ENCODE measurements at places on chromosomes 1 and 21.
A peak's percentile ranks its signal among the peaks of the same experiment; 100 is the strongest.

DNA sequence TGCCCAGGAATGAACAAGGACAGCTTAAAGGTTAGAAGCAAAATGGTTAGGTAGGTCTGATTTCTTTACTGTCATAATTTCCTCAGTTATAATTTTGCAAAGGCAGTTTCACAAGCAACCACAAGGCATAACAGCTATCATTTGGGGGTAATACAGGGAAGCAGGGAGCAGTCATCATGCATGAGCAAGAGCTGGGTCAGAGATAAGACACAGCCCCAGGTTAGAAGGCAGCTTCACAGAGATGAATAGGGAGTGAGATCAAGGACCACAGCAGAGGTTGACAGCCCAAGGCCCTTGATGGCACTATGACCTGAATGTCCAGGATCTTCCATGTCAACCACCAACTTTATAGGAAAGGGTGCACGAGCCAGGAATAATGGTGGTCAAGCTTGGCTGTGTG, 9.0 kb upstream of the CSRP1 start:
- no peak for DNase-seq

- peak; percentile 97 for DNase-seq
Measured at GRCh38 chr1:220879076-220879508, at the start of gene HLX. Gene HLX (plus strand): TSS chr1:220879443. CDS start chr1:220879858, 415 bp downstream.

DNA sequence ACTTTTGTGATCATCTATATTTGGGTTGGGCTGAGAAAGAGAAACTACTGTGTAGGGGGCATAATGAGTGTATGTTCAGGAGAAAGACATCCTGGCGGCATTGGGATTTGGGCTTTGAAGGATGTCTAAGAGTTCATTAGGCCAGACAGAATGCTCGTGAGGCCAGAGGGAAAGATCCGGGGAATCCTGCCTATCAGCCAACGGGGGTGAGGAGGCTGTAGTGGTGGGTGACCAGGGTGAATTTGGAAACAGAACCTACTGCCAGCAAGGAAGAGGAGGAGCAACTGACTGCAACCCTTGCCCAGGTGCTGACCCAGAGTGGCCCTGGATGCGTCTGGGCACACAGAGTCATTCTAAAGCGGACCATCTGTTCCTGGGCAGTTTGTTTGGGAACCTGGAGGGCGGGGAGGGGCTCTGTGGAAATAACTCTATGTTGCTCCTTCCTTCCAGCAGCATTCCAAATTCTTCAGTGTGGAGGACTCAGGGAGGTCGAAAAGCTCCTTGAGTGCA, 56.9 kb upstream of the ECE1 start:
- no peak for DNase-seq

- no peak for DNase-seq
Measured at GRCh38 chr1:246182149-246182851, 324.8 kb downstream of the SMYD3 start.

- no peak for DNase-seq
Measured at GRCh38 chr1:85450832-85451231, 14.1 kb downstream of the DDAH1 start.

GRCh38 chr1:57101209-57101608, 135.4 kb upstream of the C8B start:
- DNase-seq: no peak

DNA sequence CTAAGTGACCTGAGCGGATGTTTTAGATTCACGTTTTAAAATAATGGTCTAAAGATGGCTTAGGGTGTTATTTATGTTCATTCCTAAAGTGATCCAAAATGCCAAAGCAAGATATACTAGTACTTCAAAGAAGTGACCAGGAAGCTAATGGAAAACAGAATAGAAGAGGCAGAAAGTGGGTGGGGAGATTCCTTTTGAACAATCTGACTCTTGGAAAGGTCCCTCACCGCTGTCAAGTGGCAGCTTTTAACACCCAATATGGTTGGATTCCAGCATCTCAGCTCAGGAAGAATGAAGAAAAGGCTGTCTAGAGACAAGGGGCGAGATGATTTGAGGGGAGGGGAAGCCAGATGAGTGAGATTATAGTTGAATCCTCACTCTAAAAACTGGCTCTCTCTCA, 90.3 kb downstream of the SCMH1 start:
- no peak for DNase-seq

- DNase-seq: no peak
Measured at GRCh38 chr1:214319938-214320337, 39.0 kb downstream of the SMYD2 start.

DNA sequence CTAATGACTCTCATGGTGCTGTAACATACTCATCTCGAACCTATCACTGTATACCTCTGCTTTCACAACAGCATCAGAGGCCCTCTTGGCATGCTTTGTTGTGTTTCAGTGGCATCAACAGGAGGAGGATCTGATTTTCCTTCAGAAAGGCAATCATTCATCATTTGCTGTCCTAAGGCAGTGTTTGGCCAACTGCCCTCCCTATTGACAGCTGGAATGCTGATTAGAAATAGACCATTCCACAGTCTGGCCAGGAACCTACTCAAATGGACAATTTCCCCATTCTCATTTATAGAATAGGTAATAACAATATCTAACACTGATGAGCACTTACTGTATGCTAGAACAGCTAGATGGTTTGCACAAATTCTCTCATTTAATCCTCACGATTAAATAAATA, 310.6 kb upstream of the PTBP2 start:
- DNase-seq: no peak

GRCh38 chr1:14970115-14970798, 183.3 kb upstream of the TMEM51 start:
- peak; percentile 63 for DNase-seq

GRCh38 chr1:156384007-156384406, 15.0 kb downstream of the RHBG start:
- no peak for DNase-seq

- peak; percentile 77 for DNase-seq
Measured at GRCh38 chr1:206470692-206471414, 577 bp downstream of the IKBKE start.

- no peak for DNase-seq
Measured at GRCh38 chr1:48245106-48245505, 22.6 kb downstream of the SLC5A9 start.

- no peak for DNase-seq
Measured at GRCh38 chr1:1204998-1205768, 1.2 kb downstream of the TNFRSF18 start.

DNA sequence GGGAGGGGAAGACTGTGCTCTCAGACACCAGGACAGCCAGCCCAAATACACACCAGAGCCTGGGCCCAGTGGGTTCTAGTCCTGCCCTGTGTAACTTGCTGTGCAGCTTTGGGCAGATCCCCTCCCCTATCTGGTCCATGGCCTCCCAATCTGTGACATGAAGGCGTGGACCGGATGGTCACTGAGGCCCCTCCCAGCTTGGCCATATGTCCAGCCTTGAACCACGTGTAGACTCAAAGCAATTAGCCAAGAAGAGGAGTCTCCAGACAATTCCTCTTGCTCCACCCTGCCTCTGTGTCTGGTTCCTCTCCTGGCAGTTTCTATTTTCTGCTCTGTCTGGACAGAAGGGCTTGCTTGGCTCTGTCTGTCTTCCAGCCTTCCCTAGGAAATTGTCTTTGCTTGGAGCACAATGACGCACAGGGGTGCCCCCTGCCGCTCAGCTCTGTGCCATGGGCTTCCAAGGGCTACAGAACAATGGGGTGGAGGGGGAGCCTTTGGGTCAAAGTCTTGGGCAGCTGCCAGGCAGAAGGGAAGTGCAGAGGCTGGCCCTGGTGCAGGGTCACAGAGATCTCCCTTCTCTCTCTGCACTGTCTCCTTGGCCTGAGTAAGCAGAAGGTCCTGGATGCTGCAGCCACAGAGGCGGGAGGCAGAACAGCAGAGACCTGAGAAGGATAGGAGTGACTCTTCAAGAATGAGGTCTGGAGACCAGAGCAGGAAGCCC, 66.1 kb downstream of the TENT5C start:
- no peak for DNase-seq

DNA sequence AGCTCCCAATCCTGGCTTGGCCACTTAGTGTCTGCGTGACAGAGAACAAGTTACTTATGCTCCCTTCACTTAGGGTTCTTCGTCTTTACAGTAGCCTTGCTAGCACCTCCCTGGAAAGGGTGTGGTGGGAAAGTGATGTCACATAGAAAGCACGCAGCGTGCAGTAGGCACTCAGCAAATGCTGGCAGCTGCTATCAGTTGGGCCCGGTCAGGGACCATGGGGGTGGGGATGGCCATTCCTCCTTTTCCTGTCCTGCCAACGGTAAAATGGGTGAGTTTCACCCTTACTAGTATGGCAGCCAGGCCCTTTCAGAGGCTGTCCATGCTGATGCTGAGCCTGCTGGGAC, 6.2 kb upstream of the KCNA10 start:
- peak; percentile 41 for DNase-seq

- no peak for DNase-seq
Measured at GRCh38 chr1:159092036-159092760, 15.6 kb upstream of the AIM2 start.

- DNase-seq: no peak
Measured at GRCh38 chr1:161970633-161971032, 53.0 kb downstream of the OLFML2B start.

- no peak for DNase-seq
Measured at GRCh38 chr1:230861970-230862595, 6.2 kb downstream of the C1orf198 start.

DNA sequence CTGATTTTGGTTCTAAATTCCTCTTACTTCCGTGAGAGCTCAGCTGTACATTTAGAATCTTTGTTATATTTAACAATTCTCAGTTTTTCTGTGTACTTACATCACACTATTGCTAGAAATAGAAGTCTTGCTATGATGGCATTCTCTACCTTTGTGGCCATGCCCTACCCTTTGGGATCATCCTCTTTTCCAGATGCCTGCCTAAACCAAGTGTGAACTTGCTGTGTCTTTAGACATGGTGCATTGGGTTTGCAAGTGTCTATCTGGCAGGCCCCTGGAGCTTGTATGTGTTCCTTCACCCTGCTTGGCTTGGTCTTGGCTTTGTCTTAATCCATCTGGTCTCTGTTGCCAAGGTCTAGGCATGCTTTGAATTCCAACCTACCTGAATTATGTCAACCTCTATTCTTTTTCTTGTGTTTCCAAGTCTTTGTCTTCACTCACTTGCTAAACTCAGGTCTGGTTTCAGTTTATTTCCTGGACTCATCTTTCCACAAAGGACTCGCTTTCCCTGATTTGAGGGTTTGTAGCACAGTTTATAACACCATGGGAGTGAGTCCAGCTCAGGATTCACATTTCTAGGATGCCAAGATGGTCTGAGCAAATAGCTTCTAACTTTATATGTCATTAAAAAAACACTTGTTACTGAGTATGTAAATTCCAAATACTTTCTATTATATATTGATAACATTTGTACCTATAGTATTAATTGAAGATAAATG, 20.6 kb upstream of the APOBEC4 start:
- DNase-seq: no peak

GRCh38 chr1:47963568-47964358, 33.4 kb downstream of the TRABD2B start:
- DNase-seq: no peak

DNA sequence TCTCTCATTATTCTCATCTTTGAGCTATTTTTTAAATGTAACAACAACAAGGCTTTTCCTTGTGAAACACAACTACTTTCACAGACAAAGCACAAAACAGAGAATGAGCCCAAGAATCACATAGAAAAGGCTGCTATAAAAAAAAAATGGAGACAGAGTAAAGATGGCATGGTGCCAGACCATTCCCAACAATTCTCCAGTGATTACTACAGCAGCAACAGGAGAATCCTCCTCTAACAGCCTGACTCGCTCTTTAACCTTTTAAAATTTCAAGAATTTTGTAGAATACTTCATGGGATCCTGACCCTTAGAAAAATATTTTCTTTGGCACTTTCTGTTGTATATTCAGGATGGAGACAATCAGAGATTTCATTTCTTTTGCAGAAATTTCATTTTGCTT, 3.8 kb upstream of the BCAS2 start:
- no peak for DNase-seq

GRCh38 chr1:224786533-224787250, 142.8 kb upstream of the DNAH14 start:
- DNase-seq: no peak

DNA sequence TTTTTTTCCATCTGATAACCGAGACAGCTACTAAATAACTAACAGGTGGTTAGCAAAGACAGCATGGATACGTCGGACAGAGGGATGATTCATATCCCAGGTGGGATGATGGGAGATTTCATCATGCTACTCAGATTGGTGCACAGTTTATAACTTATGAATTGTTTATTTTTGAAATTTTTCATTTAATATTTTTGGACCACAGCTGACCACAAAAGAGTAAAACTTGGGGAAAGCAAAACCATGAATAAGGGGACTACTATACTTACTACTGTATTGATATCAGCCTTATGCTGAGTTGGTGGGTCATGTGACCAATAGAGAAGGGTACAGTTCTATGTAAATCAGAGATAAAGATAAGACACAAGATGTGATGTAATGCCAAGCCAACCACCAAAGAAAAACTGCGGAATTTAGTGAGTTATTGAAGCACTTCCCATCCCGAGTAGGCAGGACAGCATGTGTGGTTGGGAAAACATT, 248.1 kb upstream of the C1orf105 start:
- no peak for DNase-seq

- DNase-seq: no peak
Measured at GRCh38 chr1:25484096-25484495, 53.4 kb downstream of the MACO1 start.

GRCh38 chr1:151370211-151370911, 2.1 kb downstream of the SELENBP1 start:
- DNase-seq: no peak

GRCh38 chr1:240732390-240732789, 120.4 kb upstream of the GREM2 start:
- DNase-seq: peak; percentile 32
